NCI-H460 (cell line): ENCODE measurements at places on chromosomes 5 and 9. TPM values are rescaled to one million over a fixed set of nuclear protein-coding genes. Genes with fewer than 3 reads are reported as not detected.

Gene CDKN2B-AS1
- total RNA-seq: not detected in 2 replicates

Gene SPATA6L
- not detected in 2 replicates for total RNA-seq

Gene PCDHA11
- total RNA-seq: not detected in 2 replicates

Gene SLC28A3
- total RNA-seq: not detected in 2 replicates

Gene ADRB2
- 0.07 and 0.12 TPM in 2 replicates for total RNA-seq

Gene SPINK1
- not detected in 2 replicates for total RNA-seq

Gene ACSL6
- 0.03 and 0.05 TPM in 2 replicates for total RNA-seq

Gene CA9
- total RNA-seq: 10.1 and 13.7 TPM in 2 replicates

Gene ADGRV1
- 1.8 TPM in 2 replicates for total RNA-seq

Gene SGTB
- 26.0 and 30.3 TPM in 2 replicates for total RNA-seq

Gene TMC1
- not detected in 2 replicates for total RNA-seq

Gene JADE2
- 7.9 and 8.9 TPM in 2 replicates for total RNA-seq

Gene SLC36A2
- total RNA-seq: not detected in 2 replicates

Gene PDE6A
- total RNA-seq: 0.02 TPM in 1 of 2 replicates, not detected in the other

Gene LCNL1
- total RNA-seq: not detected in 2 replicates

Gene SPACA9
- 5.5 and 7.9 TPM in 2 replicates for total RNA-seq

Gene IL4
- not detected in 2 replicates for total RNA-seq

Gene ARID3C
- not detected in 2 replicates for total RNA-seq

Gene KCNN2
- 0.23 TPM in 1 of 2 replicates, not detected in the other for total RNA-seq
